Activated naive CD4-positive, alpha-beta T cell (primary cell): ENCODE measurements at places on chromosomes 3 and 15.

DNA sequence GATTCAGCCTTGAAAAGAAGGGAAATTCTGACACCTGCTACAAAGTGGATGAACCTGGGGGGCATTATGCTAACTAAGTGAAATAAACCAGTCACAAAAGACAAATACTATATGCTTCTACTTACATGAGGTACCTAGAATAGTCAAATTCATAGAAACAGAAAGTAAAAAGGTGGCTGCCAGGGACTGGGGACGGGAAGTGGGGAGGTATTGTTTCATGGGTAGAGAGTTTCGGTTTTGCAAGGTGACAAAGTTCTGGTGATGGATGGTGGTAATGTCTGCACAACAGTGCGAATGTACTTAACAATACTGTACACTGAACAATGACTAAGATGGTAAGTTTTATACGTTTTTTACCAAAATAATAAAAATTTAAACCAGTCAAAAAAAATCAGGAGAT lies 4.8 kb downstream of the IDH2 start:
- DNase-seq = peak; percentile 23

GRCh38 chr3:161310649-161311423 lies 60.5 kb downstream of the SPTSSB start:
- no peak for DNase-seq

GRCh38 chr15:48190932-48191573 lies 412 bp upstream of the CTXN2 start:
- no peak for DNase-seq

GRCh38 chr3:30618526-30618925 lies 12.1 kb downstream of the TGFBR2 start:
- no peak for DNase-seq

GRCh38 chr3:78855190-78855589 lies 912.6 kb downstream of the ROBO1 start:
- no peak for DNase-seq

DNA sequence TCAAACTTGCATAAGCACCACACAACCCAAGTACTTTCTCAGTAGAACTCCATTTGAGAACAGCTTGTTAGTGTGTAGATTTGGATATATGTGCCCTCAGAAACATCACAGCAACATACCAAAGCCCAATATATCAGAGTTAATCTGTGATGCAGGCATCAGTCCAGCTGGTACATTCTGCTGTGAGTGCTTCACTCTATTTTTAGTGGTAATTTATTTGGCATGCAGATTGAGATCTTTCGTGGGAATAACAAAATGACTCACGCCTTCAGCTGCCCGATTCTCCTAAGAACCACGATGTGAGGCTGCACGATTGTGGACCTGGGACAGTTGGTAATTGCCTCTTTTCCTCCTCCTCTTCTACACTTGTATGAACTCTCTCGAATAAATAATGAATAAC lies 730.7 kb downstream of the SQOR start:
- DNase-seq = no peak

DNA sequence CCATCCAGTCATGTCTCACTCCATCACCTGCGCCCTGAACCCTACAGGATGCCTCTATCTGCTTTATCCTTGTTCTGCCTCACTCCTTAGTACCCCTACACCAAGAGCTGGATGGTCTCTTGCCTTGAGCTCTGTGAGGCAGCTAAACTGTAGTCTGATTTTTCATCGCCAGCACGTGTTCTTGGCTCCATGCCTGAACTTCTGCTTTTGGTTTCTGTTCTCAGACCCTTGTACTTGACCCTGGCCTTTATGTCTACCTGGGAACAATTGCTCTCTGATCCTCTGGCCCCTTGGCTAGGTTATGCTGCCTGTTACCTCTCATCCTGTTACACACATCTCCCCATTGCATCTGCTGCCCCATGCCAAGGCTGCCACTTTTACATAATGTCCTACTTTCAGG lies 318.0 kb upstream of the LMCD1 start:
- no peak for DNase-seq

GRCh38 chr3:72776-73175 lies 123.8 kb upstream of the CHL1 start:
- DNase-seq = no peak

GRCh38 chr3:108017587-108017986 lies 73.2 kb downstream of the CD47 start:
- no peak for DNase-seq

- DNase-seq = no peak
Measured at GRCh38 chr3:39188271-39189149, 3.9 kb downstream of the XIRP1 start.

- DNase-seq = no peak
Measured at GRCh38 chr3:192445770-192446644, 281.3 kb downstream of the FGF12 start.

DNA sequence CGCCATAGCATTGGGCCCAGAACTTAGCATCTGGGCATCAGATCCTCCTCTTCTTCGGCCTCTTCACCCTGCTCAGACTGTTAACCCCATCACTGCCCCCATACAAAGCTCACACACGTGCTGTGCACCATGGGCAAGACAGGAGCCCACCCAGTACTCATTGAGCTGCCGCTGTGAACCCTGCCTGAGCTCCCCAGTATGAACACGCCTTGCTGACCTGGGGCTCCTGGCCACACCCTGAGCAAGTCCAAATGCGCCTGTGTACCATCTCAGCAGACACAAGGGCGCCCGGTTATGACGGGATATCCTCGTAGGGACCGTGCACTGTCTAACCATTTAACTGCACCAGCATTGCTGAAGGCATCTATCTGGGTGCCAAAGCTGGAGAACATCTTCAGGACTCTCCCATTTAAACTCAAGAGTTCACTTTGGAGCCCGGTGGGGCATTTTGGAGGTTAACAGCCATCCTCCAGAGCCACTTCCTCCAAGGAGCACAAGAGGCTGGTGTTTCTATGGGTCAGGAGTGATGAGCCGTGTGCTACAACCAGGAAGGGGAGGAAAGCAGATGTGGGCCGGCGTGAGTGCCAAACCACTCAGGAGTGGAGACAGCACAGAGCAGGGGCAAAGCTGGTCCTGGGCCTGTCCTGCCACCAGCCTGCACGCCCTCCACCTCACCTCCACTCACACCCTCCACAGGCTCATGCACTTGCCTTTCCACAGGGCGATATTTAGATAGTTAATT lies 12.1 kb downstream of the PRR23E start:
- no peak for DNase-seq

- no peak for DNase-seq
Measured at GRCh38 chr3:51340989-51341636, 44.0 kb upstream of the MANF start.

DNA sequence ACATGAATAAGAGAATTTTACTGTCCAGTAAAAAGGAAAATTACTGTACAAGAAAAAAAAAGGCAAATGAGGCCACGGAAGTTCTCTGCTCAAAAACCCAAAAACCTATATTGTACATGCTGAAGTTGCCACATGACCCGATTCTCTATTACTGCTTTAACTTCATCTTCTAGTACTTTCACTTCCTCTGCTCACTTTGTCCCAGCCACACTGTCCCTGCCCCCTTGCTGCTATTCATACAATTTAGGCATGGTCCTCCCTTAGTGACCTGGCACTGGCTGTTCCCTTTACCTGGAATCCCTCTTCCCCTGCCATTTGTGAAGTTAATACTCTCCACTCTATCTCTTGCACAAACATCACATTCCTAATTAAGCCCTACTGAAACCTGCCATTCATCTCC lies 457.4 kb downstream of the MAGI1 start:
- DNase-seq = no peak

DNA sequence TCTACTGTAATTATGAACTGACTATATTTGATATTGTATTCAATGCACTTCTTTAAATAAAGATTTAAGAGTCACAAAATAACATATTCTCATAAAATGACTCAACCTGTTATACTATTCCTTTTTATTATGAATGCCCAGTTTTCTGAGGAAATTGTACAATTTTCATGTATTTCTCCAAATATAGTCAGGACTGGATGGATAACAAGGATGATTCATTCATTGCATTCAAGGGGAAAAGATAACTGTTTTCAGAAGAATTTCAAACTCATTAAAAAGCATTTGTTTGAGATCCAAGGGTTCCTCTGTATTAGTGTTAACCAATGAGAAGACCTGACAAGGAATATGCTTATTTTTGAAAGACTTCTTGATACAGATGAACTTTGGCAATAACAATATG lies 163.7 kb downstream of the MEIS2 start:
- DNase-seq = no peak

DNA sequence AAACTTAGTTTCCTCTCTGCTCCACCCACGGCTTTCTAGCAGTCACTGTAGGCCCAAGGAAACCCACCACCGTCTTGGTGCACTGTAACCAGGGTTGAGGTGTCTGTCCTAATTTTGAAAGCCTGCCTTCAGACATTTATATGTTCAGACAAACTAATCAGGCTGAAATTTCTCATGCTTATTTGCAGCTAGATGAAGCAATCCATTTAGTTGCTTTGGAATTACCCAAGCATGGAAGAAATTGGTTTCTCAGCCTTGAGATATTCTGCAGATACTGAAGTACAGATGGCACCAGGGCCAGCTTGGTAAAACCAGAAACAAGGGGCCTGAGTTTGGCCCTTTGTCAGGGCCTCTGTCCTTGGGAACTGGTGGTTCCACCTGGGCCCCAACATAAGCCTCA lies 105.4 kb downstream of the CACNA1D start:
- DNase-seq = no peak

DNA sequence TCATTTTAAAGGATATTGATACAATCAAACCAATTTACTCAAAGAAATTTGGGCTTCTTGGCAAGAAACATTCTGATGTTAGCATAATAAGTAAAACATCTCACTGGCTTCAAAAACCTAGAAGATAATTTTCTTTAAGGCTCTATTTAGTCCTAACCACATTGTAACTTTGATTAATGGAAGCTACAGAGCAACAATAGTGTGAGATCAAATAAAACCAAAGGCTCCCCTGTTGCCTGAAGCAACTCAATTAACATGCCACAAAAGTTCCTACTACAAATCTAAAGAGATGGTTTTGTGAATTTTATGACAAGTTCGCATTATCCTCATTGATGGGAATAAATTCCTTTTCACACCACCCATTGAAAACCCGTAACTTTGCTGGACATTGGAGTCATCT lies 5.9 kb downstream of the DPH6 start:
- no peak for DNase-seq

- no peak for DNase-seq
Measured at GRCh38 chr3:30544812-30545211, 61.6 kb upstream of the TGFBR2 start.

GRCh38 chr15:69359722-69360121 lies 54.4 kb upstream of the KIF23 start:
- DNase-seq = no peak

- no peak for DNase-seq
Measured at GRCh38 chr3:50661321-50661837, 13.3 kb upstream of the DOCK3 start.

DNA sequence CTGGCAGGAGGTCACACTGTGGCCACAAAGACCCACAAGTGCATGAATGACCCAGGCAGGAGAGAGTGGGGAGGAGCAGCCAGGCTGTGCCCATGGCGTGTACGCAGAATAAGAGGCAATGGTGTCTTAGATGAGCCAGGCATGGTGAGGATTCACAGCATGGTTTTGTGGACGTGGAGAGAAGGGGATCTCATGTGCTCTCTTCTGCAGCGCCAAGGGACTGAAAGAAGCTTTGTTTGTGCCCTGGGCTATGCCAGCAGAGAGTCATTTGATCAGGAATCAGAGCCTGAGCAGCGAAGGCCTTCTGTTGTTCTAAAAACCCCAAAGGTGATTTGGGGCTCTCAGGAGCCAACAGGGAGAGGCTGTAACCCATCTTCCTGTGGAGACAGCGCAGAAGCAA lies 18.7 kb upstream of the RPP14 start:
- DNase-seq = no peak

DNA sequence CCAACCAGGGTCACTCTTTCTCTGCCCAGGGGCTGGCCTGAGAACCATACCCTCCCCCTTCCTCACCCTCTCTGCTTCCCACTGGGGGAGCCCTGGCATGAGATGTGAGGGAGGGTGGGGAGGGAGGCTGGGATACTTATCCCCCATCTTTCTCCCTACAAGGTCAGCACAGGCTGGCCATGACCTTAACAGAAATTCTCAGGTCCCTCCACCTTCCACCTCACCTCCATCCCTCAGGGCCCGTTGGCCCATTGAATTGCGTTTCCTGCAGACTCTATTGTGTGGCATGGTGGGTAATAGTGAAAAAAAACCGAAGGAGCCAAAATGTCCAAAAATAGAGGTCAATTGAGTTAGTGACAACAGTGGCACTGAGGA lies 159.5 kb downstream of the OR4M2 start:
- DNase-seq = no peak

GRCh38 chr3:151841801-151842200 lies 27.9 kb downstream of the AADAC start:
- DNase-seq = no peak

DNA sequence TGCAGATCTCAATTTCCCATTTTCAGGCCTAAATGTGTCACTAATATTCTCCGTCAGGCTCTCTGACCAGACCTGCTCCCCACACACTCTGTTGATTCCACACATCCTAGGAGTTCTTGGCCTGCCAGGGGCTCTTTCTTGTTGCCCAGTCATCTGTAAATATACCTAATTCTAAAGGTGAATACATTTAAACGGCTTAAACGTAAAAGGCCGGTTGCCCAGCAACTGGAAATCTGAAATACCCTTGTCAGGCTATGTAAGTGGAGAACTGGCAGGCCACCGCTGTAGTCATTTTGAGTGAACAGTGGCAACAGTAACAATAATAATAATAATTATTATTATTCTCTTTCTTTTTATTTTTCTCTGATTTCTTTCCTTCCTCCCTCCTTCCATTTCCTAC lies 302.7 kb downstream of the AGBL1 start:
- DNase-seq = no peak

DNA sequence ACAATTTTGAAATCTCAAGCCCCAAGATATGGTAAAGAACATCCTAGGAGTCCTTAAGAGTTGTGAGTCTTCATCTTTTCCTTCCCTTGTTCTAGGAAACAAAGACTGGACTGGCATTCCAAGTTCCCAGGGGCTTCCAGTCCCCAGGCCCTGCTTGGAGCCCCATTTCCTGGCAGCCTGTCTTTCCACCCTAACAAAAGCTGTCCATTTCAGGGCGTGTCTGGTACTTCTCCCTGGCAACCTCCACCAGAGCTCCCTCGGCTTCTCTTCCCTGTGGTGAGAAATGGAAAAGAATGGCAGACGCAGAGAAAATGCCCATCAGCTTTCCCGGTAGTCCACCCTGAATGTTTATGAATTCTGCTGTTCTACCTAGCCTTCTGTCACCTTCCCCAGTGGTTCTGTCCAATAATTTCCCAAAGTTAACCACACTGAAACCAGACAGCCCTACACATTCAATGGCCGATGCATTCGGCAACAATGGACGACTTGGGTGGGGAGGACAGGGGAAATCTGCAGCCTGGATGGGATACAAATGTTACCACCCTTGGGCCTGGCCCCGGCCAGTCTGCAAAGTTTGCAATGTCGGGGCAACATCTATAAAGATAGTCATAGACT lies 6.8 kb downstream of the RAB6B start:
- no peak for DNase-seq

DNA sequence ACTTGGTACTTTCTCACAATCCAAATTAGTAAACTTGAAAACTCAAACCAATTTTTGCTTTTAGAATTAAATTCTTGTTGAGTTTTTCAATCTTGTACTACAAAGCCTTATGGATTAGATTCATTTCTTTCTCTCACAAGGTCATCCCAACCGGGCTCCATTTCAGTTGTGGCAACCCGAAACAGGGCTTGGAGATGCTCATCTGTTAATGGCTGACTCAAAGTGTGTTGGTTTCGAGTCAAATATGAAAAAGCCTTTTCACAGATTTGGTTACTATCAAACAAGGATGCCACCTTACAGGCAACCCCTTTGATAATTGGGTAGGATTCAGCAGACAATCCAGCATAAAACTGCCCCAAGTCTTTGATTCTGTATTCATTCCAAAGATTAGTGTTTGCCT lies 1.8 kb downstream of the EPM2AIP1 start:
- no peak for DNase-seq
